Fibroblast of lung (primary cell): ENCODE measurements at places on chromosomes 12 and 14. TPM values are rescaled to one million over a fixed set of nuclear protein-coding genes. Genes with fewer than 3 reads are reported as not detected.

LRTM2 gene
- not detected in 2 replicates for total RNA-seq

HVCN1 gene
- total RNA-seq: 5.9 and 7.4 TPM in 2 replicates

RASAL1 gene
- total RNA-seq: not detected in 2 replicates

FBXO33 gene
- total RNA-seq: 16.3 and 18.5 TPM in 2 replicates

PLEKHG7 gene
- total RNA-seq: not detected in 2 replicates
